ENCODE measurements at places on chromosomes 4 and X.

DNA sequence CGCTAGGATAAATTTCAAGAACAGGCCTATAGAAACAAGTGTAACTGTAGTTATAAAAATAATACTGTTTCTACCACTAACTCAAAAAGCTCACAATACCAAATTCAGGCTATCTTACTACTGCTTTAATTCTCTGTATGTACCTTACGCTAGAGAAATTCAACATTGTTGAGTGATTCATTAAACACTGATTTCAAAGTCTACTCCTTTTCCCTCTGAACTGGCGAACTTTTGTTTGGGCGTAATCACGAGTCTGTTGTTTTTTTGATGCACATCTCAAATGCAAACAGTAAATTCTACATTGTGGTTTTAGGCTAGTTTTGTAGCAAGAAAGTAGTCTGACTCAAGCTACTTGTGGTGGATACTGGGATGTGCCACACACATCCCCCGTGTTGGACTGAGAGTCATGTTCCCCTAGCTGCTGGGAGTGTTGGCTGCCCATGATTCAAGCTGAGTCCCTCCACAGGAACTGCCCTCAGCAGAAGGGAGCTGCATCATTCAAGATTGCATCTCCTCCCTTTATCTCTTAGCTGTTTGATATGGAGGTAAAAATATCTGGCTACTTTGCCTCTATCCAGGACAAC, 406.1 kb downstream of the RAPGEF2 start:
- no peak for DNase-seq

DNA sequence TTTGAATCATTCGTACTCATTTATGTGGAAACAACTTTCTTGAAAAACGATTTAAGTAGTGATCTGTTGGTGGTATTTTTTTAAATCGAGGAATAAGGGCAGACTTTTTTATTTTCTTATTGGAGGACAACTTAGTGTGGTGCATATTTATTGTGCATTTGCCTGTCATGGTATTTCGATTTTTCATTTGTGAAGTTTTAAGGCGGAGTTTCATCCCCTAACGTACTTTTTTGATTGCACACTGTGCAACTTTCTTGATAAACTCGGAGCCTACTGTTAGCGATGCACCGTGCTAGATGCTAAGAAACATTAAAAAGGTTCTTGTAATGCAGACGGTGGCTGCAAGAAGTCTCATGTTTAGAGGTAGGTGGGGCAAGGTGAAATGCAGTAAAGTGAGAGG, 1.4 kb downstream of the ZFX start:
- DNase-seq = no peak

- DNase-seq = no peak
These were observed 5.5 kb downstream of the TCEAL9 start for GRCh38 chrX:103361798-103362197.

DNA sequence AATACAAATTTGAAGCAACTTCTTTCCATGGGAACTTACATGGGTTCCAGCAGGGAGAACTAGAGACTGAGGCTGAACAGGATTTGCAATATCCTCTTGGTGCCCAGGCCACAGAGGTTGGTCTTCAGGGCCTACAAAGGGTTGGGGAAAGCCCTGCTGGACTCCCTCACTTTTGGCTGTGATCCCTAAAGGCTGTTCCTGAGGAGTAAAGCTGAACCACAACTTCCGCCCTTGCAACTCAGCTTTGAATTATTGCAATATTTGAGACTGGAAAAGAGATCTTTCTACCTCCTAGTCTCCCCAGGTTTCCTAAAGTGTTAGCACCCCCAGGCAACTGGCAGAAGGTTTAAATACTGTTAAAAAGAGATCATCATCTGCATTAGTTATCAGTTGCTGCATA, 26.9 kb downstream of the DCHS2 start:
- no peak for DNase-seq

GRCh38 chrX:52598886-52599285, 55.8 kb downstream of the SSX7 start:
- DNase-seq = no peak

GRCh38 chr4:76690011-76690905, 207.7 kb downstream of the SOWAHB start:
- DNase-seq = no peak

- no peak for DNase-seq
These were observed 105.1 kb downstream of the NFKB1 start for GRCh38 chr4:102606261-102606660.

DNA sequence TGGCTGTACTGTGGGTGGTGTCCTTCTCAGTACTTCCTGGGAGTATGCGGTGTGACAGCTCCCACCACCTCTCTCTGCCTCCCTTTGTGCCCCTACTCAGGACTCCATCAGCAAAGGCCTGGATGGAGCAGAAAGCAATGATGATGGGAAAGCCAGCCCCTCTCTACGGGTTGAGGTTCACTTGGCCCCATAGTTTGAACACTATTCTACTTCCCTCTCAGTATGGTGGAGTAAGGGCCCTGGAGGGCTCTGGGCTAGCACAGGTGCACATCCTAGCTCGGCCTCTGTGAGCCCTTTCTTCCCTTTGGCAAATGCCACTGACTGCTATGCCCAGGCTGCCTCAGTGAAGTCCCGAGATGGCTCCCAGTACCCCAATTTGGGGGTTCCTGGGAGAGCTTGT, 31.0 kb downstream of the PRPS1 start:
- no peak for DNase-seq

Data from glomerular endothelial cell (primary cell).